ENCODE measurements at places on chromosomes 11 and 22.
A peak's percentile ranks its signal among the peaks of the same experiment; 100 is the strongest.

DNA sequence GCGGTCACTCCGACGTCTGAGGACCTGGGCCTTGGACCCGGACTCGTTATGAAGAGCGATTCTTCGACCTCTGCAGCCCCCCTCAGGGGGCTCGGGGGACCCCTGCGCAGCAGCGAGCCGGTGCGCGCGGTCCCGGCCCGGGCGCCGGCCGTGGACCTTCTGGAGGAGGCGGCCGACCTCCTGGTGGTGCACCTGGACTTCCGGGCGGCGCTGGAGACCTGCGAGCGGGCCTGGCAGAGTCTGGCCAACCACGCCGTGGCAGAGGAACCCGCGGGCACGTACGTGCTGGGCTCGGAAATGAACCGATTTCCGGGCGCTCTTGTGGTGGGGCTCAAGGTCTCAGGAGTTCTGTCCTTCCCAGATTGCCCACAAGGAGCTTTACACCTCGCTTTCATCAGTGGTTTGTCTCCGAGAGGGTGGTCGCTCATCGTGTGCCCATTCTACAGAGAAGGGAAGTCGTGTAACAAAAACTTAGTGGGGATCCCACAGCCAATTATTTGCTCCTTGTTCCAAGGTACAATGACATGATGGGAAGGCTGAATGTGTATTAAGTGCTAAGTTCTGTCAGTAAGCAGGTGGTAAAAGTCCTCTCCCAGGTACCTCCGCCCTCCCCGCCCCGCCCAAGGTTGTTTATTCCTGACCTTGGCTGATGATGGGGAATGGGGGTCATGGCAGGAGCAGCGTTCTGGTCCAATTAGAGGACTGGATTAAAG, 695 bp downstream of the PEX26 start:
- DNase-seq = no peak

DNA sequence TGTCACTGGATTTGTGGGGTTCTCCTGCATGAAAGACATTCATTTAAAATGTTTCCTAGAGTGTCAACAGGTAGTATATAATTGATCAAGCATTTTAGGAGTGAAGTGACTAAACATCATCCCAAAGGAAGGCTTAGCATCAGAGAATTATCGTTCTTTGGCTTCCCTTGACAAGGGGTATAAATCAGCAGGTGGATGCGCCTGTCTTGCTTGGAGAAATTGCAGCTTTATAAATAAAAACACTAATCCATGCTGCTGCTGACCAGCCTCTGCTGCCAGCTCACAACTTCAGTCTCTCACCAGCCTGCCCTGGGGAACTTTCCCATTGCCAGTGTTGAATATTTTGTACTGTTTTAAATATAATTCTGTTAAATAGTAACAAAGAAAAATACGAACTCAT, 1184.7 kb upstream of the TENM4 start:
- DNase-seq = no peak

- DNase-seq = no peak
Measured at GRCh38 chr22:29520851-29521250, 32.7 kb downstream of the THOC5 start.

- no peak for DNase-seq
Measured at GRCh38 chr11:64892411-64892831, 14.0 kb upstream of the EHD1 start.

- DNase-seq = no peak
Measured at GRCh38 chr11:43558556-43559127, 121.9 kb upstream of the HSD17B12 start.

DNA sequence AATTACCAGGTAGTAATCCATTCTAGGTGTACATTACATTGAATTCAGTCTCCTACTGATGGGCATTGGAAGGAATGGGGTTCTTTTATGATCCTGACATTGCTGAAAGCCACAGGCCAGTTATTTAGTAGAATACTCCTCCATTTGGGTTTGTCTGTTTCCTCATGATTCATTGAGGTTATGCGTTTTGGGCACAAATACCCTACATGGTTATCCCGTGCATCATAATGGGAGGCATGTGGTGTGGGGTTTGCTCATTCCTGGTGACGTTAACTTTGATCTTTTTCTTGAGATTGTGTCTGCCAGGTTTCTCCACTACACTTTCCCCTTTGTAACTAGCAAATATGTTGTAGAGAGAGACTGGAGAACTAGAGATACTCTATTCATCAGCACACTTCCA, 5.5 kb downstream of the FOLR3 start:
- no peak for DNase-seq

DNA sequence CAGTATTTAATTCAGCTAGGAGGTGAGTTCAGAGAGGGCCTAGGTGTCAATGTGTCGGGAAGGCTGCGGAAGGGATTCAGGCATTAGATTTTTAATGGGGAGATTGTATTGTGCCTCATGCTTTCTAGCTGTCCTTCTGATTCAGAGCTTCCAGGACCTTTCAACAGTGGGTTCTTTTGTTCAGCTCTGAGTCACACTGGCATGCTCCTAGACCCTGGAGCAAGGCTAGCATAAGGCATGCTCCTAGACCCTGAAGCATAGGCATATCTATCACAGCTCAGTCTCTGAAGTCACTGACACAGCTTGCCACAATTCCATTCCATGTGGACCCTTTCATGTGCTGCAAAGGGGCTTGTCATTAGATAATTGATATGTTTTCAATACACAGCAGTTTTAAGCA, 396.9 kb downstream of the RAB38 start:
- no peak for DNase-seq

GRCh38 chr22:49115197-49115596, 712.5 kb downstream of the BRD1 start:
- DNase-seq = no peak

DNA sequence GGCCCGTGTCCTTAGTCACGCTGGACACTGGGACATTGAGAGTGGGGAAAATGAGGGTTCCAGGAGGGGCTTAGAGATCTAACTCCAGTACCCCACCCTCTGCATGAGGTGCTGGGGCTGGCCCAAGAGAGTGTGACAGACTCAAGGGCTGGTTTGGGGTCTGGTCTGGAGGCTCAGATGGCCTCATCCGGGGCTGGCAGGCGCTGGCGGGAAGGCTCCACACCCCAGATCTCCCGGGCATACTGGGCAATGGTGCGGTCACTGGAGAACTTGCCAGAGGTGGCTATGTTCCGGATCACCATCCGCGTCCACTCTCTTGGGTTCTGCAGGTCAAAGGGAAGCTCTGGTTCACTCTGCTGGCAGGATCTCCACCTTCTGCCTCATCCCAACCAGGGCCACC, 2.5 kb upstream of the RASGRP2 start:
- no peak for DNase-seq

DNA sequence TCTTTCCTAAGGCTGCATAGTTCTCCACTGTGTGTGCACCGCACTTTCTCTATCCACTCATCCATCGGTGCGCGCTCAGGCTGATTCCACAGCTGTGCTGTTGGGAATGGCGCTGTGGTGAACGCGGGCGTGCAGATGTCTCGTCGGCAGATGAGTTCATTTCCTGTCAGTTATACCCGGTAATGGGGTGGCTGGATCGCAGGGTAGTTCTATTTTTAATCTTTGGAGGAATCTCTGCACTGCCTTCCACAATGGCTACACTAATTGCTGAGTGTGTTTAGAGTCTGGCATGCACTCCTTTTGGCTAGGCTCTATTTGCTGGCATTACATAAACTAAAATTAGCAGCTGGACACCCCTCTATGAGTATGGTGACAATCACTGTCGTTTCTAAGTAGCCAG, 27.9 kb upstream of the KRTAP5-7 start:
- no peak for DNase-seq

DNA sequence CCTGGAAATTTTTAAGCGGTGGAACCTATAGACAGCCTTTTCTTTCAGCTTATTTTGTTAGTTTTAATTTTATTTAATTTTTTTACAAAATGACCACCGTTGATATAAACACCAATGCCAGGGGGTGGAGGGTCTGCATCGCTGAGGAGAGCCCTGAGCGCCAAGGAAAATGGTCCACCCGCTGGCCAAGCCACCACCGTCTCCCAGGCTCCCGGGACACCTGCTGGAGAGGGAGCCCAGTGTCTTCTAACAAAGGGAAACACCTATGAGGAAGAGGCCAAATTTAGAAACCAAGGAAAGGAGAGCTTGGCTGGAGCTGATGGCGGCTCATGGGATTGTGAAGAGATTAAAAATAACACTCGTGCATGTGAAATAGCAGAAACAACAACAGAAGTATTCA, 288 bp upstream of the KRTAP5-8 start:
- DNase-seq = no peak

DNA sequence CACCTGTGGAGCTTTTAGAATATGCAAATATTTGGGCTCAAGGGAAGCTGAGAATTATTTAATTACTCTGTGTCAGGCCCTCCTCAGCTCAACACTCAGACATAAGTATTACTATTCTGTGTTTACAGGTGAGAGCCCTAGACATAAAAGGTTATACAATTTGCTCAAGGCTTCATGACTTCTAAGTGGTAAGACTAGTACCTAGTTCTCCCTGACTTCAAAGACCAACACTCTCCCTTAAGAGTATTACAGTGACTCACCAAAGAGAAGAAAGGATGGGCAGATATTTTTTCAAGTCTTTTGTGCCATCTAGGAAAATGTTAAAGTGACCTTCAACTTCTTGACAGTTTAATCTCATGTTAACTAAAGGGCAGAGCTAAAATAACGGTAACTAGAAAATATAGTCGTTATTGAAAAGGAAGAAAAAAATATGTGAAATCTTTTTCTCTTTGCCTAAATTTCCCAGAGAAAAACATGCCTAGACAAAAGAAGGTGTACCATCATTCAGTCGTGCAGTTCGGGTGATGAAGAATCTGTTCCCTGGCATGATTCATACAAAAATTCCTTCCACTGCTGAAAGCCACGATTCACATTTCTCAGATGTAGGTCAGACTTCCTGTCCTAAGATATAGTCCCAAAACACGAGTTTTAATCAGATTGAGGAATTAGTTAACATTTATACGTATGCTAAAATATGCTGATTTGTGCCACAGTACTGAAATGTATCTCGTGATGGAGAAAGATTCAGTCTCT, 849.1 kb upstream of the API5 start:
- DNase-seq = no peak

GRCh38 chr11:71190551-71190950, 61.8 kb downstream of the SHANK2 start:
- no peak for DNase-seq

- no peak for DNase-seq
Measured at GRCh38 chr11:102476069-102476468, 23.5 kb upstream of the TMEM123 start.

GRCh38 chr11:120236169-120237107, 3.5 kb upstream of the POU2F3 start:
- DNase-seq = peak; percentile 28

Measured in SK-N-MC (cell line).